ENCODE measurements at places on chromosomes 7 and 10. TPM values are rescaled to one million over a fixed set of nuclear protein-coding genes. Genes with fewer than 3 reads are reported as not detected.
A peak's percentile ranks its signal among the peaks of the same experiment; 100 is the strongest.

SPDYE6 gene
- total RNA-seq = not detected

DNA sequence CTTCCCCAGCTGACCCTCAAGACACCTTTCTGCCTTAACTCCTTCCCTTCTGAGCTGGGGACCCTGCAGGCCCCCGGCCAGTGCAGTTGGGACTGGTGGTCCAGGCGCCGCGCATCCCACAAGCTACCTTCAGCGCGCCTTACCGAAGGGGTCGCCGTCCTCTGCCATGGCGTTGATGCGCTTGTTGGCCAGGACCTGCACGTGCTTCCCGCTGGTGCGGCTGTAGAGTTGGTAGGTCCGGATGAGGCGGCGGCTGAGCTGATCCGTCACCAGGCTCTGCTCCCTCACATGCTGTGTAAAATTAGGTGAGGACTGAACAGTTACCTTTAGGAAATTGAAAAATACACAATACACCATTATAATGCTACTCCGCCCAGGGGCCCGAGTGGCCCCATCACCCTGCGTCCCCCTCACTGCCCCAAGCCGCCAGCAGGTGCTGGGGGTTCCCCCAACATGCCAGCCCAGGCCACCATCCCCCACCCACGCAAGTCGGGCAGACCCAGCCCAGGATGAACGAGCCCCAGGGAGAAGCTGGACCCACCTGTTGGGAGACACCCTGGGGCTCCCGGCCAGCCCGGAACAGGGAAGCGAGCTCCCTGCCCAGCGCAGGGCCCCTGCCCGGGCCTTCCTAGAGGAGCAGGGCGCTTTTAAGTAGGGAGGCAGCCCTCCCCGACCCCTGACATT is 1.2 kb downstream of the FGF8 start:
- DNase-seq = no peak

CCDC146 gene
- 2.0 TPM for total RNA-seq

DNA sequence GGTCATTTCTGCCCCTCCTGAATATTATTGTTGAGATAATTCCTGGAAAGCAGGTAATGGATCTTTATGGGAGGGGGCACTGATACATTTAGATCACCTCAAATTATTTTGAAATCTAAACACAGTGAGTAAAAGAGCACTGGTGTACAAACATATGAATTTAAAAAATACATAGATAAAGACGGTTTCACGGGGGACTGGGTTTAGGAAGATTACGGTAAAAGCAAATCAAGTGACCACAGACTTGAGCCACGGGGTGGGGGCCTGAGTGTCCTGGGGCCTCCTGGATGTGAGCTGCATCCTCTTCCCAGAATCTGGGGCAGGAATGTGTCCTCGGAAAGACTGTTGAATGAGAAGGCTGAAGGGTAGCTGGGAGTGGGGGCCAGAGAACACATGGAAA is 219.1 kb upstream of the KLF6 start:
- no peak for DNase-seq

DNA sequence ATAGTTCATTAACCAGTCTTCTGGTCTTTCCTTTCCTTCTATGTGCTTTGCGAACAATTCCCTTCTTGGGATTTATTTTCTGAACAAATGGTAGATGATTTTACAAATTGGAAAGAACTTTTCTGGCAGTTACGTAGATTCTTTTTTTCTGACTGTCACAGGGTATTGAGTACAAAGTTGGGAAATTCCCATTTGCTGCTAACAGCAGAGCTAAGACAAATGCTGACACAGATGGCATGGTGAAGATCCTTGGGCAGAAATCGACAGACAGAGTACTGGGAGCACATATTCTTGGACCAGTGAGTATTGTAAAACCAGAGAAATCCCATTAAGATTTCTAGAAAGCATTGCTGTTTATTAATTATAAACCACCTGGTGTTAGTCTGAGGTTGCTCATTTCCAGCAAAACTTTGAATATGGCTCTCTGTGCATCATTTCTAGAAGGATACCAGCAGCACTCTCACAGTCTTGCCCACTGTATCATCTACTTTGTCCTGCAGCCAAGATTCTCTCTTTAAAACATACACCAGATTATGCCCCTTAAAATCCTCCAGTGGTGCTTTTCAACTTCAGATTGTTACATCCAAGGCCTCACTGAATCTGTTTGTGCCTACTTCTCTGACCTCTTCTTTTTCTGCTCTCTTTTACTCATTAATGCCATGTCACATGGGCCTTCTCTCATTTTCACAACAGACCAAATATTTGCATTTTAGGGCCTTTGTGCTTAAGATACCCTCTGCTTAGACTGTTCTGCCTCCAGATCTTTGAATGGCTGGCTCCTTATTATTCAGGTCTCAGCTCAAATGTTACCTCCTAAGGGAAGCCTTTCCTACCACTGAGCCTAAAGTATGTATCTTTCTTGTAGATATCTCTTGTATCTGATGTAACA is 27.0 kb downstream of the DLD start:
- no peak for DNase-seq

DPYSL4 gene
- total RNA-seq = 4.2 TPM

- no peak for DNase-seq
Measured at GRCh38 chr10:115674496-115674895, 581.3 kb downstream of the ATRNL1 start.

GRCh38 chr7:151868396-151869108 is 8.4 kb downstream of the PRKAG2 start:
- DNase-seq = peak; percentile 10

FEZF1 gene
- total RNA-seq = not detected

DNA sequence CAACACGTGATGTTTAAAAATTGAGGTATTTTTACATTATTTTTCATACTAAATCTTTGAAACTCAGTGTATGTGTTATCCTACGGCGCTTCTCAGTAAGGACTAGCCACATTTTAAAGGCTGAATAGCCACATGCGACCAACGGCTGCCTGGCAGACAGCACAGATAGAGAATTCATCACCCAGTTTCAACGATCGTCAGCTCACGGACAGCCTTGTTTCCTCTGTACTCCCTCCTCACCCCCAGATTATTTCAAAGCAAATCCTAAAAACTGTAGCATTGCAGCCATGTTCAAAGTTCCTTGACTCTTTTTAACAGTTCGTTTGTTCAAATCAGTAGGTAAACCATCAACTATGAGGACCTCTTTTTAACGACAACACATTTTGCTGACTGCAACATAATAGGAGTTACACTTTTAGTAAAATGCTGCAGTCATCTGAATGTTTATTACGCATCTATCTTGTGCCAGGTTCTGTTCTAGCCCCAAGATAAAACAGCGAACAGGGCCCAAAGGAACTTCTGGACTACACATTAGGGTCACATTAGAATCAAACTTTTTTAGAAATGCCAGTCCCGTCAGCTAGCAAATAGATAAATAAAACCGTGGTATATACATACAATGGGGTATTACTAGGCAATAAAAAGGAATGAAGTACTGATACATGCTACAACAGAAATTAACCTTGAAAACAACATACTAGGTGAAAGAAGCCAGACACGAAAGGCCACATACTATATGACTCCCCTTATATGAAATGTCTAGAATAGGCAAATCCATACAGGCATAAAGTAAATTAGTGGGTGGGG is 5.7 kb downstream of the OSBPL3 start:
- DNase-seq = no peak

DNA sequence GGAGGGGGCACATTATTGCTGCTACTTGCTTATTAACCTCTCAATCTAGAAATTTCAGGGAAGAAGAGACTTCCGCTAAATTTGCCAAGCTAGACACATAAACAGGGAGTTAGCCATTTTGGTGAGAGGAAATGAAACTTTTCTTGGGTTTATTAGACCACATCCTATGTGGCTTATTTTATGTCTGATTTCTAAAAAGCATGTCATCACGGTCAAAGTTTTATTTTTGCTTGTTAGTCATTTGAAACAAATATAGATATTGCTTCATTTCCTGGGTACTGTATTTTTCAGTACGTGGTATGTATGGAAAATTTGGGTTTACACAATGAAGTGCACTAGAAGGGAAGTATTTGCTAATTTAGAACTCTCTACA is 144.1 kb downstream of the TCF7L2 start:
- DNase-seq = no peak

- DNase-seq = no peak
Measured at GRCh38 chr7:20963556-20964280, 177.0 kb upstream of the SP8 start.

WDR86 gene
- 17.7 TPM for total RNA-seq

SHLD2 gene
- 19.8 TPM for total RNA-seq

DNA sequence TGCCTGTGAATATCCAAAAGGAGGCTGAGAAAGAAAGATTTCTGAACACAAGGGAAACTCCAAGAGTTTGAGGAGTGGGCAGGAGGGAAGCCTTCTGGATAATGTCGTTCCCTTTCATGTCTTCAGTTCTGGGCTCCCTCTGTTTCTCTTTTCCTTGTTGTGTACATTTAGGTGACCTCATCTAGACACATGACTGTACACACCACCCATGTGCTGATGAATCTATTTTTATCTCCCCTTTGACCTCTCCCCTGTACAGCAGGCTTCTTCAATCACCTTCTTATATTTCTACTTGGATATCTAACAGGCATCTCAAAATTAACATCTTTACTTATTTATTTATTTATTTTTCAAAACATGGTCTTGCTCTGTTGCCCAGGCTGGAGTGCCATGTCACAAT is 363.1 kb downstream of the GATA3 start:
- DNase-seq = no peak

DNA sequence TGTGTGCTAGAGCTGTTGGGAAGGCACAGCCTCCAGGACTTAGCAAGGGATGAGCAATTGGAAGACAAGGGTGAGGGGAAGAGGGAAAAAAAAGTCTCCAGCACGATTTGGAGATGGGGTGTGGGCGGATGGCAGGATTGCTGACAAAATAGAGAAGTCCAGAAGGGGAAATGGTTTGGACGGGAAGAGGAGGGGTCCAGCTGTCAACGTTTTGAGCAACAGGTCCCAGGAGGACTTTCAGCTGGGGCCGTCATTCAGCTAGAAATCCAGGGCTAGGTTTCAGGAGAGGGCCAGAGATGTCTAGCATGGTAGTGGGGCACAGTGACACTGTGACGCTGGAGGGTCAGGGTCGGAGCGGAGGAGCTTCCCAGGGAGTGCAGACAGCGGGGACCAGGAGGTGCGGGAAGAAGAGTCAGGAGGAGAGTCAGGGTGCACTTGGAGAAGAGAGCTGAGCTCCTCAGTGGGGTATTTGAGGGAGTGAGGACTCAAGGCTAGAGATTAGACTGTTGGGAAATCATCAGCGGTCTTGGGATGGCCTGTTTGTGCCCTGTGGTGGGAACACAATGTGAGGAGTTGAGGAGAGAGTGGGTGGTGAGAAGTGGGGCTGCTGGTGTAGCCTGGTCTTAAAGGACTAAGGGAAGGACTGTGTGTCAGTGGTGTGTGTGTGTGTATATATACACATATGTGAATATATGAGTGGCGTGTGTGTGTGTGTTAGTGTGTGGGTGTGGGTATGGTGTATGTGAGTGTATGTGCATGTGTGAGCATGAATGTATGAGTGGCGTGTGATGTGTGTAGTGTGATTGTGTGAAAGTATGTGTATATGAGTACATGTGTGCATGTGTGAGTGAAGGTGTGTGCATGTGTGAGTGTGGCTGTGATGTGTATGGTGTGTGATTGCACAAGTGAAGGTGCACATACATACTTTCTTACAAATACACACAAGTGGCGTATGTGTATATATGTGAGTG is 3.8 kb downstream of the ZYX start:
- DNase-seq = no peak

GRCh38 chr10:27153845-27154193 is 365 bp downstream of the YME1L1 start:
- DNase-seq = peak; percentile 25

GRCh38 chr10:11610166-11610825 is 1.2 kb downstream of the USP6NL start:
- DNase-seq = peak; percentile 23

CALML3 gene
- not detected for total RNA-seq

DNA sequence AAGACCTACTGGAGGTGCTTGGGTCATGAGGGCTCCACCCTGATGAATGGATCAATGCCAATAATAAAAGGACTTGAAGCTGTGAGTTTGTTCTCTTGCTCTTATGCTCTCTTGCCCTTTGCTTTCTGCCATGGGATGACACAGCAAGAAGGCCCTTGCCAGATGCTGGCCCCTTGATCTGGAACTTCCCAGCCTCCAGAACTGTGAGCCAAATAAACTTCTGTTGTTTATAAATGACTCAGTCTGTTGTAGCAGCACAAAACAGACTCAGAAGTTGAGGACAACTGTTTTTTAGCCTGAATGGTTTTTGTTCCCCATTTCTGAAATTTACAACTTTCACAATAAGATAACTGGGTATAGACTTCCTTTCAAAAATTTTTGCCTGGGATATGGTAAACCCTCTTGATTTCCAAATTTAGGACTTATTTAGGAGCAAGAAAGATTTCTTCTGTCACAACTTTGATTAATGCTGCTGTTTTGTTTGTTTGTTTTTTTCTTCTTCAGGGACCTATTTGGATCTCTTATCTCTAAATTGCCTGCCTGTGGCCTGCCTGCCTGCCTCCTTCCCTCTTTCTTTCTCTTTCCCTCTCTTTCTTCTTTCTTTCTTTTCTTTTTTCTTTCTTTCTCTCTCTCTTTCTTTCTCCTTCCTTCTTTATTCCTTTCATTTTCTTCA is 12.1 kb downstream of the ENTPD1 start:
- DNase-seq = peak; percentile 28

KAZALD1 gene
- 71.5 TPM for total RNA-seq

DNA sequence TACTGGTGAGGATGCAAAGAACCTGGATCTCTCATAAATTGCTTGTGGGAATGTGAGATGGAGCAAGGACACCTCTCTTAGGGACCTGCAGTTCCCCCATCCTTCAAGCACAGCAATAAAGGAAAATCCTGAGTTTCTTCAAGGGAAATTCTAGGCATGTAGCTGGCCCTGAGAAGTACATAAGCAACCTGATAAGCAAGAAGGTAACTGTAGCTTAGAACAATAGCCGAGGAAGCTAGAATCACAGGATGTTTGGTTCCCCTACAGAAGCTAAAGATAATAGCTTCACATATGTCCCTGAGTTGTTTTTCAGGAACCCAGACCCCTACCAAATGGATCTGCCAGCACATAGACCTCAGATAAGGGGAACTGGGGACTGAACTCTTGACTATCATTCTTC is 11.6 kb upstream of the UPP1 start:
- no peak for DNase-seq

GRCh38 chr7:133613250-133613790 is 360.4 kb downstream of the EXOC4 start:
- no peak for DNase-seq

DNA sequence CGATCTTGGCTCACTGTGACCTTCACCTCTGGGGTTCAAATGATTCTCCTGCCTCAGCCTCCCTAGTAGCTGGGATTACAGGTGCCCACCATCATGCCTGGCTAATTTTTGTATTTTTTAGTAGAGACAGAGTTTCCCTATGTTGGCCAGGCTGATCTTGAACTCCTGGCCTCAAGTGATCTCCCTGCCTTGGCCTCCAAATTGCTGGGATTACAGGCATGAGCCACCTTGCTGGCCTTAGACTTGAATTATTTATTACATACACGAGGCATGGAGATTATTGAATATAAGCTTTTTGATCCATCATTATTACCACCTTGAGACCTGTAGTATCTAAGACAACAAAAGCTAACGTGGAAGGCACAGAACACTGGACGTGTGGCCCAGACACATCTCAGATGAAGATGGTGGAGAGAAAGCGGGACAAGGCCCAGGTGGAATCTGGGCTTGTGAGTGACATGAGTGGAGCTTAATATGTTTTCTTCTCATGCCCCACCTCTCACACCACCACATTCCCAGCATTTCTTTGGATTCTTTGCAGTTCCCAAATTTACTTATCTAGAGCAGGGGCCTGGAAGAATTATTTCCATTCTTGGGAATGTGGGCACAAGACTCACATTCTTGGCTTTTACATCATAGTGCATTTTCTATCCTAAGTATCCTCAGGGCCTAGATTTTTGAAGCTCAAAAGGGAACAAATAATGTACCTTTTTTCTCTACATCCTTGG is 76.6 kb downstream of the SUGCT start:
- DNase-seq = peak; percentile 82

All from fibroblast of the aortic adventitia (primary cell).